ENCODE measurements at places on chromosomes 1 and 21.

DNA sequence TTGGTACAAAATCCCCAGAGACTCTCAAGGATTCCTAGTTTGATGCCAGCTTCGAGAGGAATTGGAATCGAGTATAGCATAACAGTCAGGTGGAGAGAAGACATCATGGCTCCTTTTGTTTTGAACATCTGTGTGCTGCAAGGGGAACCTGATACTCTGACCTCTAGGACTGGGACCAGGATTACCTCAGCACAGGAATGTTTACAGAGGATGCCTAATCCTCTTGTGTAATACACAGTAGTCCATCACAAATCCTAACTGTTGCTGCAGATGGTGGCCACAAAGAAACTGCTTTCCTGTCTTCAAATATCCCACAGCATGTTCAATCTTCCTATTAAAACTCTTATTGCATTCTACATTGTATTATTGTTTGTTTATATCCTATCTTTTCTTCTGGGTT is 111.8 kb upstream of the PRMT6 start:
- no peak for ATAC-seq

- no peak for ATAC-seq
These were observed 10.1 kb upstream of the MEF2D start for GRCh38 chr1:156510709-156511108.

- ATAC-seq, result no peak
These were observed 846.2 kb downstream of the ADGRL2 start for GRCh38 chr1:82646888-82647287.

DNA sequence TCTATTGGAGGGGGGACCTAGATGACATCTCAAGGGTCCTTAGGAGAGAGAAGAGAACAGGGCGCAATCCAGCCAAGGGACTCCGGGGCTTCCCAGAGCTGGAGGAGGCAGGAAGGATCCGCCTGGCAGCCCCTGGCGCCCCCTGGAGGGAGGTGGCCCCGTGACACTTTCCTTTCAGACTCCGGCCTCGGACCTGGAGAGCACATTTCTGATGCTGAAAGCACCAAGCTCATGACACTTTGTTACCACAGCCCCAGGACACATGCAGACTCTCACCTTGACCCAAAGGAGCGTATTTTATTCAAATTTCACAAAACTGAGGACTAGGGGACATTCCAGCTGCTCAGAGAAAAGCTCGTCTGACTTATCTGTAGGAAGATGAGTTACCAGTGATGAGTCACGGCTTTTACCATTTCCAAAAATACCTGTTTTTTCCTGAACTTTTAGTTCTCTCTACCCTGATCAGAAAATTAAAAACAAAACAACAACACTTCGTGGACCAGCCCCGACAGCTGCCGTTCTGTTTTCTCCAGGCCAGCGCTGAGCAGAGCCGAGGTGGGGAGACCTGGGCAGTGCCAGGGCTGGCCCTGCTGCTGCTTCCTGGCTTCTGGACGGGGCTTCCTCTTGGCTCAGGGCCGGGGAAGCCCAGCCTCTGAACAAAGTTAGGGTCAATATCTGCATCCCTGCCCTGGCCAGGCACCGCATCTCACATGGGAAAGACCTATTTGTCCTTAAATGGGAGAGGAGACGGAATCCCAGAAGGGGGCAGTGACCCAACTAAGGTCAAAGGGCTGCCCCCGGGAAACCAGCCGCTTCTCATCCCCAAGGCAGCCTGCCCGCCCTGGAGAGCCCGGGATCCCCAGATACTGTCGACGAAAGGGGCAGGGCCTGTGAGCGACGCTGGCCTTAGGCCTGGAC is 21.6 kb upstream of the POFUT2 start:
- ATAC-seq, result peak; percentile 77

GRCh38 chr1:108327534-108328466 is 83.9 kb upstream of the NBPF4 start:
- ATAC-seq, result no peak

GRCh38 chr21:46226920-46227599 is 1.5 kb downstream of the LSS start:
- peak; percentile 11 for ATAC-seq

DNA sequence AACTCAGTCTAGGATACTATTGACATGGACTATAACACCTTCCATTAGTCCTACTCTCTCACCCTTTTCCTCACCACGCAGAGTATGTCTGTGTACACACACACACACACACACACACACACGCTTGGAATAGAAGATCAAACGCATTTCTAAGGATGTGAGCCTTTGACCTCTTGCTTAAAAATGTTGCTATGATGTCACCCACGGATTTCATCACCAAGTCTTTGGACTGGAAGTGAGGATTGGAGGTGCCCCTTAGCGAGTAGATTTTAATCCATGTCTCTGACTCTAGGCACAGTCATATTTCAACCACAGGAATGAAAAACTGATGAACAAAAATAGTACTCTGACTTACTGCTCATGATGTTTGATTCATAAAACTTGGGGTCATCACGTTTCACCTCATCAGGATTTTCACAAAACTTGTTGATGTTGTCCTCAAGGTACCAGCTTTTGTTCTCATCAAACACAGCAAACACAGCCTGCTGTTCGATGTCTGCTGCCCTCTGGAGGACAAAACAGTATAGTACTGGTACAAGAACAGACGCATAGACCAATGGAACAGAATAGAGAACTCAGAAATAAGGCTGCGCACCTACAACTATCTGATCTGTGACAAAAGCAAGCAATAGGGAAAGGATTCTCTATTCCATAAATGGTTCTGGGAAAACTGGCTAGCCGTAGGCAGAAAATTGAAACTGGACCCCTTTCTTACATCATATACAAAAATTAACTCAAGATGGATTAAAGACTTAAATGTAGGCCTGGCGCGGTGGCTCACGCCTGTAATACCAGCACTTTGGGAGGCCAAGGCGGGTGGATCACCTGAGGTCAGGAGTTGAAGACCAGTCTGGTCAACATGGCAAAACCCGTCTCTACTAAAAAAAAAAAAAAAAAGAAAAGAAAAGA is 39.9 kb downstream of the F5 start:
- peak; percentile 75 for ATAC-seq

- no peak for ATAC-seq
These were observed 16.4 kb downstream of the RNF220 start for GRCh38 chr1:44421446-44421884.

DNA sequence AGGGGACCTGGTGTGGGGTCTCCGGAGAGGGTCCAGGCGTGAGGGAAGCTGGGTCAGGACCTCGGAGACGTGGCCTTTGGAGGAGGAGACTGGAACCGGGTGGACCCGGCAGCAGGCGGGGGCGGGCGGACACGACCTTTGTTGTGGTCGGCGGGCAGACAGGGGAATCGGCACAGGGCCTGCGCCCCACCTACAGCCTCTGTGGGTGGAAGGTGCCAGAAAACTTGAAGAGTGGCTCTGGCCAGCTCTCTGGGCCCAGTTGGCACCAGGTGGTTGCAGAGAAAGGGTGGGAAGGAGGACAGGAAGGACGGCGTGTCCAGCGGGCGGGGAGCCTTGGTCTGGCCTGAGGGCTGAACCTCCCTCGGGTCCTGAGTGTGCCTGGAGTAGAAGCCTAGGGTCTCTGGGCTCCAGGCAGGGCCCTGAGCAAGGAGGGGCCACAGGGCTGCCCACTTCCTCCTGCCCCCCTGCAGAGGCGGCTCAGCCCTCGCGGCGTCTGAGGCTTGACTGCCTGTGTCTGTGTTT is 7.7 kb upstream of the TTLL10 start:
- ATAC-seq, result no peak

DNA sequence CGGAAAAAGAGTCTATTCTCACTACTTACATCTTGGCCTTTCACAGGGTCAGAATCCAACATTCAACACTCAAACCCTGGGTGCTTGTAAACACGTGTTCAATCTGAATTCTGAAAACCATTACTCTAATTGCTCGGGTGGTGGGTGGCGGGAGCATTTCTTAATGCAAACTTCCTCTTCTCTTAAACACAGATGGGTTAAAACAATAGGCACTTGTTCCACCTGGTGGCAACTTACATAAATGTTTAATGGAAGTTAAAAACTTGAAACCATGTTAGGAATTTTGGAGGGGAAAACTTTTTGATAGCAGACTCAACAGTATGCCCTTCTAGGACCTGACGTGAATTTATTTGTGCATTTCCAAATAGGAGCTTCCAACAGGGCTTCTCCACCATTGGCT is 23.4 kb upstream of the TDRD10 start:
- ATAC-seq, result no peak

- ATAC-seq, result no peak
These were observed 386.5 kb upstream of the ST6GALNAC5 start for GRCh38 chr1:76480827-76481226.

DNA sequence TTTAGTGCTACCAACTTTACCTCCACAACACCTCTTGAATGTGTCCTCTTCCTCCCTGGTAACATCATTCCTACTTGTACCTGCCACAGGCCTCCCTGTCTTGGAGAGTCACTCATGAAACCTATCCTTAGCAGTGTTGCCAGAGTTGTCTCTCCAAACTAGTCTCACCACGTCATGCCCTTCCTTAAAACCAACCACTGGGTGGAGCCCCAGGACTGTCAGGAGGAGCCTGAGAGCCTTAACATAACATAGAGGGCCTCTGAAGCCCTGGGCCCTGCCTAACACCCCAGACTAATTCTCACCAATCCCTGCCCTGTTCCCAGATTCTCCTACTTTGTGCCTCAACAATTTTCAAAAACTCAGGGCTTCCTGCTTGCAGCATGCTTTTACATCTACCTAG is 65.3 kb downstream of the ZNF697 start:
- ATAC-seq, result peak; percentile 43

- ATAC-seq, result no peak
These were observed 38.0 kb upstream of the SRP9 start for GRCh38 chr1:225739542-225740107.

DNA sequence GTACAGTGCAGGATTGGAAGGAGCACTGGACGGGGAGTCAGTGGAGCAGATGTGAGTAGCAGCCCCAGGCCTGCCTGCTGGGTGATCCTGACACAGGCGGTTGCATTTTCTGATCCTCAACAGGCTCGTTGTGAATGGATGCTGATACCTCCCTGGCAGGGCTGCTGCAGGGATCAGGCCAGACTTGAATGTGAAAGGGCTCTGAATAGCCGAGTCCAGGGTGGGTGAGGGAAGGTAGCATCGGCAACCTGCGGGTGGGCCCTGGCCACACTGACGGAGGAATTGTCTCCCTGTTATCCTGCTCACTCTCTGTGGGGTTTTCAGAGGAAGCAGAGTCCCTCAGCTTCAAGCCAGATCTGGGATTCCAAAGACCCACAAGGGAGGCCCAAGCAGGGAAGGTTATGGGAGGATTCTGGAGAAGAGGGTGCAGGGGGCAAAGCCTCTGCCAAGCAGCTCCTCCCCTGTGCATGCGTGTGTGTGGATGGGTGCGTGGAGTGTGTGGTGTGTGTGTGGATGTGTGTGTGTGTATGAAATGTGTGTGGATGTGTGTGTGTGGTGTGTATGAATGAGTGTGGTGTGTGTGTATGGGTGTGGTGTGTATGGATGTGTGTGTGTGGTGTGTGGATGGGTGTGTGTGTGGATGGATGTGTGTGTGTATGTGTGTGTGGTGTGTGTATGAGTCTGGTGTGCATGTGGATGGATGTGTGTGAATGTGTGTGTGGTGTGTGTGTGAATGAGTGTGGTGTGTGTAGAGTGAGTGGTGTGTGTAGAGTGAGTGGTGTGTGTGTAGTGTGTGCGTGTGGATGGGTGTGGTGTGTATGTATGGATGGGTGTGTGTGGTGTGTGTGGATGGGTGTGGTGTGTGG is 100.3 kb downstream of the UBIAD1 start:
- no peak for ATAC-seq
